ENCODE measurements at places on chromosomes 7 and 10. TPM values are rescaled to one million over a fixed set of nuclear protein-coding genes. Genes with fewer than 3 reads are reported as not detected.

- no peak overlapping the region for H3K27ac ChIP-seq
- H3K27me3 ChIP-seq = no peaks in the 10 kb centered on the region
- DNase-seq = no peak
- H3K36me3 ChIP-seq = no peaks in the 10 kb centered on the region
- H3K4me1 ChIP-seq = no peaks in the 10 kb centered on the region
- H3K4me3 ChIP-seq = no peak overlapping the region
These were observed 103.6 kb upstream of the EGR2 start for GRCh38 chr10:62919776-62920175.

DNA sequence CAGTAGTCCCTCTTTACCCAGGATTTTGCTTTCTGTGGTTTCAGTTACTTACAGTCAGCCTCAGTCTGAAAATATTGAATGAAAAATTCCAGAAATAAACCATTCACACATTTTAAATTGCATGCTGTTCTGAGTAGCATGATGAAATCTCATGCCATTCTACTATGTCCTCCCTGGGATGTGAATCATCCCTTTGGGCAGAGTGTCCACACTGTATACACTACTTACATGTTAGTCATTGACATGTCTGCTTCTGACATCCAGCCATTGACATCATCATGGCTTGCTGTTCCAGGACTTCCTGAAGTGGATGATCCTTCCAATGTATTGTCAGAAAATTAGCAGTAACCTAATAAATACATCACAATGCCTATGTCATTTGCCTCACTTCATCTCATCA lies 34.6 kb upstream of the MALRD1 start:
- peak; percentile 14 for DNase-seq
- no peak overlapping the region for H3K4me3 ChIP-seq
- H3K36me3 ChIP-seq = no peaks in the 10 kb centered on the region
- H3K4me1 ChIP-seq = no peaks in the 10 kb centered on the region
- H3K27ac ChIP-seq = no peak overlapping the region

- no peaks in the 10 kb centered on the region for H3K4me1 ChIP-seq
- H3K4me3 ChIP-seq = no peak overlapping the region
- DNase-seq = no peak
- no peaks in the 10 kb centered on the region for H3K27me3 ChIP-seq
- no peak overlapping the region for H3K27ac ChIP-seq
- H3K36me3 ChIP-seq = no peaks in the 10 kb centered on the region
These were observed 619.2 kb upstream of the GALNT17 start for GRCh38 chr7:70512761-70513160.

DNA sequence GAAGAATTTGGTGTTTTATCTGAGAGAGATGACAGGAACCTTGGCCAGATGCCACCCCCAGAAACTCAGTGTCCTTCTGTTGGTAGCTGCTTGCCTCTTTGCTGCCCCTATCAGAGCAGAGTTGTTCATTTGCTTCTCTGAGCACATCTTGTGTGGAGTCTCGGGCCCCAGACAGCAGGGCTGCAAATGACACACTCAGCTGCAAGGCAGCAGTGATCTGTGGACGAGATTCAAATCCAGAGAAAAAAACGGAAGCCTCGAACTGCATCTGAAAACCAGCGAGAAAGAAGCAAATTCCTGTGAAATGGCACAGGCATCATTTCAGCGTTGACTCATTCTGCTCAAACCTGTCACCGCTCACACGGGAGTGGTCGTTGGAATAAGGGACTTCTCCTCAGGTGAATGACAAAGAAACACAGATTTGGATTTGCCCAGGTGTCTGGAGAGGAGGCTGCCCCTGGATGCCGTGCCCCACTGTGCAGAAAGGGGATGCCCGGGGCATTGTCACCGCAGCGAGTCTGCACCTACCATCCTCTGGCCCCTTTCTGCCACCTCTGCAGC lies 144.7 kb downstream of the PFKFB3 start:
- DNase-seq = peak; percentile 20
- H3K27ac ChIP-seq = peak overlapping the region; percentile 69
- H3K4me1 ChIP-seq = peaks cover 18% of the 10 kb centered on the region

DNA sequence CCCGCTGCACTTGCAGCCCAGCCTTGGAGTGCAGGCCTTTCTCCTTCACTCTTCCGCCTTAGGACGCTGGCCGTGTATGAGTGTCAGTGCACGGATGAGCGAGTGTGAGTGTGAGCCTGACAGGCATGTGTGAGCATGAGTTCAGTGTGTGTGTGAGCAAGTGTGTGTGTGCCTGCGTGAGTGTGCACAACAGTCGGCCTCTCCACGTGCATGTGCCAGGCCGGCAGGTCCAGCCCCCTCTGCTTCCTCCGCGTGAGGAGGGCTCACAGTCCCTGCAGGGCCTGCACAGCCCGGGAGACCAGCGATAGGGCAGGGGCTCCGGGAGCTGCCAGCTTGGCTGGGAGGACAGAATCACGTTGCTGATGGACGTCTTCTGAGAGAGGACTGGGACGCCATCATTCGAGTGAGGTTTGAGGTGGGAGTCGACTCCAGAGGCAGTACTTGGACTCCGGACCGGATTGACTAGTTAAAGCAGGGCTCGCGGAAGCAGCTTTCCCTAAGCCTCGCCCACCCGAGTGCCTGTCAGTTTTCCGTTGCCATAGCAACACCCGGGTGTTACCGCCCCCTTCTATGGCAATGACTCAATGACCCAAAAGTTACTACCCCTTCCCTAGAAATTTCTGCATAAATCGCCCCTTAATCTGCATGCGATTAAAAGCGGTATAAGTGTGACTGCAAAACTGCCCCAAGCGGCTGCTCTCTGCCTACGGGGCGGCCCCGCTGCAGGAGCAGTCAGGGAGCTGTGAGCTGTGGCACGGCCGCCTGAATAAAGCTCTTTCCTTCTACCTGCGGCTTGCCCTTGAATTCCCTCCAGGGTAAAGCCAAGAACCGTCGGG lies 19.6 kb upstream of the CFAP46 start:
- peak overlapping the region; percentile 41 for H3K4me3 ChIP-seq
- no peaks in the 10 kb centered on the region for H3K4me1 ChIP-seq
- H3K27me3 ChIP-seq = peaks cover 39% of the 10 kb centered on the region
- no peak overlapping the region for H3K27ac ChIP-seq
- peak; percentile 72 for DNase-seq
- no peaks in the 10 kb centered on the region for H3K36me3 ChIP-seq

DNA sequence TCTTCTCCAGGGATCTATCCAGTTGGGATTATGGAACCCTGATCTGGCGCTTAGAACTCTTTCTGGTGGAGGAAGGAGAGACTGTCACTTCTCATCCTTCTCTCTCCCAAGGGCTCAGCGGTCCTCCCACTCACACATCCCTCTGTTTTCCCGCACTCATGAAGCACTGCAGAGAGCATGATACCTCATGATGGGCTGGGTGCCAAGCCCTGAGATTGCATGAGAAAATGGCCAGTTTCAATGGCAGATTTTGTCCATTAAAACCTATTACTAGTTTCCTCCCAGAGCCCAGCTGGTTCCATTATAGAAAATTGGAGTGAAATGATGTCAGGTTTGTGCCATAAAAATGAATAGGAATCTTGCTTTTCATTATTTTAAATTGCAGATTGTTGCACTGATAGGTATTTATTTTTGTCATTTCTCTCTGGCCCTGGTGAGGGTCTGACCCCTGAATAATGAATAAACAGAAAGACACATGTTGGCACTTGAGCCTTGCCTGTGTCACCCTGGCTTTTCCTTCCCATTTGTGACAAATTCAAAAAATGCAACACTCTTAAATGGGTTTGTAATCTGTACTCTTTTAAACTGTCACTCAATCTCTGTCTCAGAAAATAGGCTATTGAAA lies 1151.1 kb downstream of the TYW1 start:
- H3K4me3 ChIP-seq = no peak overlapping the region
- peak; percentile 41 for DNase-seq
- no peaks in the 10 kb centered on the region for H3K27me3 ChIP-seq

- no peaks in the 10 kb centered on the region for H3K36me3 ChIP-seq
- no peak overlapping the region for H3K4me3 ChIP-seq
- DNase-seq = peak; percentile 30
- H3K27me3 ChIP-seq = no peaks in the 10 kb centered on the region
These were observed 70.1 kb upstream of the COL1A2 start for GRCh38 chr7:94324380-94325121.

- no peak for DNase-seq
- H3K27ac ChIP-seq = no peak overlapping the region
- H3K4me3 ChIP-seq = no peak overlapping the region
These were observed 189.4 kb downstream of the HDAC9 start for GRCh38 chr7:18684916-18685315.

DNA sequence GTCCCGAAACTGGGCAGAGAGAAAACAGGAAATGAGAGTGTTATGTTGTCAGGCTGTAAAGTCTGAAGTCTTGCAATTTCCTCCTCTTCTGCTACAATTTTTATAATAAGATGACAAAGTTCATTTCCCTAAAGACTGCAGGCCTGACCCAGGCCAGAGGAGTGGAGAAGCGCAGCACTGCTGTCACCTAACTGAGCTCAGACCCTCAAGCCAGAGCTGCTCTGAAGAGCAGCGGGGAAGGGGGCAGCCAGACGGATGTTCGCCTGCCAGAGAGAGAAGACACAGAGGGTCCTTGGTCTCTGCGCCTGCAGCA lies 12.6 kb upstream of the AOAH start:
- DNase-seq = no peak
- H3K36me3 ChIP-seq = no peaks in the 10 kb centered on the region
- no peak overlapping the region for H3K4me3 ChIP-seq
- H3K27ac ChIP-seq = no peak overlapping the region
- H3K4me1 ChIP-seq = no peaks in the 10 kb centered on the region
- no peaks in the 10 kb centered on the region for H3K27me3 ChIP-seq

GRCh38 chr7:45585628-45586027 lies 11.5 kb downstream of the ADCY1 start:
- no peaks in the 10 kb centered on the region for H3K36me3 ChIP-seq
- no peak overlapping the region for H3K4me3 ChIP-seq
- no peaks in the 10 kb centered on the region for H3K4me1 ChIP-seq
- no peak overlapping the region for H3K27ac ChIP-seq
- no peaks in the 10 kb centered on the region for H3K27me3 ChIP-seq

DNA sequence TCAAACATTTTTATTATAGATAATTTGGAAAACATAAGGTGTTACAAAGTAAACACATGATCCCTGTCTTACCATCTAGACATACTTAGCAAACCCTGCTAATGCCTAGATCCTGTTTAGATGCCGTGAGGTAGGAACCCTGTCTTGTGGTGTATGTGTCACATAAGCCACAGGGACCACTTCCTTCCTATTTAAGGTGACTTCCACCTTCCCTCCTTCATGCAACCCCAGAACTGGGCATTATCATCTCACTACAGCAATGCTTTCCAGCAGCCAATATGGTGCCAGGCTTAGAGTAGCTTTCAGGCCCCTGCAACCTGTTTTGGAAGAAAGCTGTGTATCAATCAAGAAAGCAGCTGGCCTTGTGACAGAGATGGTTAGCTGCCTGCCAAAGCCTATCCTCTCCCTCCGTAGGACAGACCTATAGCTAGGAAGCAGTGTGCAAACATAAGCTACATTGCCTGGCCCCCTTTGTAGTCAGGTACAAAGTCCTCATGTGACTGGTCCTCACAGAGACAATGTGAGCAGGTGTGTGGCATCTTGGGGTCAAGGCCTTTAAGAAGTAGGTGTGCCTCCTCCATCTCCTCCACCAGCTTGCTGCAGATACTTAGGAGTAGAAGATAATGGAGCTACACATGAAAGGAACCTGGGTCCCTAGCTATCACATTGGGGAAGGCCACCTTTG lies 146.8 kb downstream of the SPAG6 start:
- DNase-seq = no peak
- H3K27ac ChIP-seq = no peak overlapping the region
- no peaks in the 10 kb centered on the region for H3K27me3 ChIP-seq

LRGUK gene
- total RNA-seq = 0.54 TPM

ANAPC16 gene
- total RNA-seq = 62.5 TPM

UTF1 gene
- not detected for total RNA-seq

NODAL gene
- not detected for total RNA-seq

SFR1 gene
- total RNA-seq = 12.6 TPM

EN2 gene
- not detected for total RNA-seq

SEMA3C gene
- total RNA-seq = 12.4 TPM

Data from A673 (cell line).